ENCODE measurements at places on chromosomes 1 and 21.

- DNase-seq = no peak
- H3K4me3 ChIP-seq = no peak overlapping the region
- H3K27me3 ChIP-seq = no peaks in the 10 kb centered on the region
- H3K4me1 ChIP-seq = no peaks in the 10 kb centered on the region
- no peak overlapping the region for H3K27ac ChIP-seq
These were observed 148.0 kb downstream of the TSEN15 start for GRCh38 chr1:184199438-184200085.

DNA sequence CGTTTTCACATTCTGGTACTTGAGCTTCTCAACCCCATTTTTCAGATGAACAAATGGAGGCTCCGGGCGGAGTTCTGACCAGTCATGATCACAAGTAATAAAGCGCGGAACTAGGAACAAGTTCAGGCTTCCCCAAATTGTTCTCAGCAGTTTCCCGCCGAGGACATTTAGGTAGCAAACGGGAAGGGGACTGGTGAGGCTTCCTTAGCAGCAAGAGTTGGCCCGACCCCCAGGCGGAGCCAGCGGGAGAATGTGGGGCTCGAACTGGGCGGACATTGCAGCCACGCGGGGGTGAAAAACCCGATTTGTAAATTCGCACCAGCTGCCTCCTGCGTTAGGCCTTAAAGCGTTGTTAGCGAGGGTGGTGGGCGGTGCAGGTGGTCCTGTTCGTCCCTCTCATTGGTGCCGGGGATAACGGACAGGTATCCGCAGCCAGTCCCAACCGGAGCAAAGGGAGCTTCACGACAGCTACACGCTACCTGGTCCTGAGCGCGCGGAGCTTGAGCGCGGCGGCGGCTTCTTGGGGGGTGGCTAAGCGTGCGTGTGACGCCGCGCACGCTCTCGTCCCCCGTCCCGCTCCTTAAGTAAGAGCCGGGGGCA is 15.3 kb downstream of the SEMA6C start:
- no peak overlapping the region for H3K27ac ChIP-seq
- H3K4me1 ChIP-seq = no peaks in the 10 kb centered on the region
- H3K27me3 ChIP-seq = no peaks in the 10 kb centered on the region

DNA sequence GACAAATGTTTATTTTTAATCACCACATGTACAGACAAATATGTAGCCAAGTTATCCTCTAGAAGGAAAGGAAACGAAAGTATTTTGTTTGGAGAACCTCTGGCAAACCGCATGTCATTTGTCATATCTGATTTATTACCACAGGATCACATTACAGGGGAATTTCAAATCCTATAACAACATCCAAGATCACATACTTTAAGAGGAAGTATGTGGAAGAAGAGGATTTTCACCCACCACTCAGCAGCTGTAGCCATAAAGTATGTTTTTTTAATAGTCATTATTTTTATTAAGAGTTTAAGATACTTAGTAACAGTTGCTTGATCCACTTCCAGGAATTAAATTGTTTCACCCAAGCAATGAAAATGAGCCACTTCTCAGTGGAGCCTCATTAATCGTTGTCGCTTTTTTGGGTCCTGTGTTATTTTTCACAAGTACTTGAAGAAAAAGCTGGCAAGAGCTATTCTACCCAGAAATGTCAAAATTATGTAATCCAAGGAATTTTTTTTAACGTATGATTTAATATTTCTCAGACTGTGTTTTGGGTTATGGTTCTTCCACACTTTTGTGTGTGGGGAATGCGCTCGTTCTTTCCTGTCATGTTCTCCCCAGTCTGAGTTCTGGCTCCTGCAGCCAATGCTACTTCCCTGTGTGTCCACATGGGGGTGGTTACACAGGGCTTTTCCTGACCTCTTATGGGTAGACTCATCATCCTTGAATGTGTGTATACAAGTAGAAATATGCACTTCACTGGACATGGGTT is 6.9 kb downstream of the SERTAD4 start:
- no peaks in the 10 kb centered on the region for H3K36me3 ChIP-seq
- no peak overlapping the region for H3K4me3 ChIP-seq
- H3K27me3 ChIP-seq = peaks cover 3% of the 10 kb centered on the region
- H3K4me1 ChIP-seq = peaks cover 48% of the 10 kb centered on the region
- DNase-seq = peak; percentile 61
- no peak overlapping the region for H3K27ac ChIP-seq

GRCh38 chr1:85451236-85451830 is 13.6 kb downstream of the DDAH1 start:
- no peaks in the 10 kb centered on the region for H3K36me3 ChIP-seq
- H3K4me3 ChIP-seq = no peak overlapping the region
- no peaks in the 10 kb centered on the region for H3K4me1 ChIP-seq
- DNase-seq = no peak
- H3K27ac ChIP-seq = no peak overlapping the region
- H3K27me3 ChIP-seq = no peaks in the 10 kb centered on the region

- DNase-seq = no peak
- no peaks in the 10 kb centered on the region for H3K27me3 ChIP-seq
- H3K4me1 ChIP-seq = peaks cover 26% of the 10 kb centered on the region
- no peak overlapping the region for H3K27ac ChIP-seq
- H3K36me3 ChIP-seq = no peaks in the 10 kb centered on the region
These were observed 144.5 kb downstream of the PBX1 start for GRCh38 chr1:164703463-164703862.

GRCh38 chr1:225958041-225958440 is 17.0 kb upstream of the LEFTY2 start:
- H3K4me3 ChIP-seq = no peak overlapping the region
- no peak for DNase-seq
- no peak overlapping the region for H3K27ac ChIP-seq
- no peaks in the 10 kb centered on the region for H3K36me3 ChIP-seq

DNA sequence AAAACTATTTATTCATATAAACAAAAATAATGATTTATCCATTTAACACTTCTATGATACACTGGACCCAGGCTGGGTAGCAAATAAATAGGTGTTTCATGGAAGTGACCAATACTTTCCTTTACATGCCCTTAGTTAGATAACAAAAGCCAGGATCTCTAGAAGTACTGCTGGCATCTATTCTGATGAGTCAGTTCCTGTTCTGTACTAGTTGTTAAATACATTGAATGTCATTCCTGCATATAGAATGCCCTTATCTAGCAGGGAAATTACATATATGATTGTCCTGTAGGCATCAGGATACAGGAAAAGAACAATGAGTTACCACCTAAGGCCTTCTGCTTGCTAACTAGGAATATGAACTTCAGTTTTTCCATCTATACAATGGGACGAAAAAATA is 130.8 kb downstream of the HFM1 start:
- no peaks in the 10 kb centered on the region for H3K27me3 ChIP-seq
- no peak overlapping the region for H3K27ac ChIP-seq
- no peaks in the 10 kb centered on the region for H3K4me1 ChIP-seq
- H3K4me3 ChIP-seq = no peak overlapping the region
- peak; percentile 4 for DNase-seq

DNA sequence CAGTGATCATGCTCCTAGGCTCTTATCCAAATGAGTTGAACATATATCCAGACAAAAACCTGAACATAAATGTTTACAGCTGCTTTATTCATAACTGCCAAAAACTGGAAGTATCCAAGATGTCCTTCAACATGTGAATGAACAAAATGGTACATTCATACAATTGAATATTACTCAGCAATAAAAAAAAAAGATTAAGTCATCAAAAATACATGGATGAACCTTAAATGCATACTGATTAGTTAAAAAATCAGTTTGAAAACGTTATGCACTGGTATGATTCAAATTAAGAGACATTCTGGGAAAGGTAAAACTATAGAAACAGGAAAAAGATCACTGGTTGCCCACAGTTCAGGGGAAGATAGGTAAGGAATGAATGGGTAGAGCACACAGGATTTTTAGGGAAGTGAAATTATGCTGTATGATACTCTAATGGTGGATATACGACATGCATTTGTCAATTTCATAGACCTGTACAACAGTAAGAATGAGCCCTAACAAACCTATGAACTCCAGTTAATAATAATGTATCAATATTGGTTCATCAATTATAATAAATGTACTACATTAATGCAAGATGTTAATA is 3.1 kb downstream of the LRRC40 start:
- peaks cover 9% of the 10 kb centered on the region for H3K4me1 ChIP-seq
- no peak overlapping the region for H3K4me3 ChIP-seq
- no peak for DNase-seq
- no peaks in the 10 kb centered on the region for H3K27me3 ChIP-seq
- H3K36me3 ChIP-seq = peaks cover 3% of the 10 kb centered on the region
